RWPE2 (cell line): ENCODE measurements at places on chromosomes 16 and 17.

DNA sequence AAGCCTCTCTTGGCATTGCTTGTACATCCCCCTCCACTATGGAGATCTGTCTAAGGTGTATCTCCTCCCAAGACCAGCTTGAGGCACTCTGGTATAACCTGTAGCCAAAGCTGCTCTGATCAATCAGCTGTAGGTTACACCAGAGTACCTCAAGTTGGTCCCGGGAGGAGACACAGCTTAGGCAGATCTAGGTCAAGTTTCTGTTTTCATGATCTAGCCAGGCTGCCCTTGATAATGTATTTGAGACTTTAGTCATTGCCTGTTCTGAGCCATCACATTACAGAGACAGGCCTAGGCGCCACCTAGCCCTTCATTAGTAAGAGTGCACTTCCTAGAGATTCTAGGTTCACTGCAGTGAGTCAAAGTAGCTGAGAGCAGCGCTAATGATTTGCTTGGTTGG is 31.4 kb downstream of the ASGR1 start:
- DNase-seq = no peak

DNA sequence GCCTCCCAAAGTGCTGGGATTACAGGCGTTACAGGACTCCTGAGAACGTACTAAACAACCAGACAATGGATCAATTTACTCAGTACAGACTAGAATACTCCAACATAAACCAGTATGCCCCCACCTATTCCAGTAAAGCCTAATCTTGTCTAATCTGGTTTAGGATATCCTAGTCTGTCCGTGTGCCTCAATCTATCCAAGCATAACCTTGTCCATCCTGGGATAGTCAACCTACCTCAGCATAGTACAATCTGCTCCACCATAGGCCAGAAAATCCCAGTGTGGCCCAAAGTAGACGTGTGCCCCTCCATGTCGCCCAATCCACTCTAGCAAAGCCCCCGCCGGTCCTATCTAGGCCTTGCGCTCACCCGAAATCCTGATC is 625 bp downstream of the DVL2 start:
- no peak for DNase-seq

- DNase-seq = no peak
Observed at GRCh38 chr16:68951991-68952877, 108.9 kb downstream of the TANGO6 start.

GRCh38 chr16:86121374-86122010 is 222.5 kb downstream of the IRF8 start:
- no peak for DNase-seq

GRCh38 chr17:49383060-49383459 is 21.0 kb upstream of the ZNF652 start:
- no peak for DNase-seq

DNA sequence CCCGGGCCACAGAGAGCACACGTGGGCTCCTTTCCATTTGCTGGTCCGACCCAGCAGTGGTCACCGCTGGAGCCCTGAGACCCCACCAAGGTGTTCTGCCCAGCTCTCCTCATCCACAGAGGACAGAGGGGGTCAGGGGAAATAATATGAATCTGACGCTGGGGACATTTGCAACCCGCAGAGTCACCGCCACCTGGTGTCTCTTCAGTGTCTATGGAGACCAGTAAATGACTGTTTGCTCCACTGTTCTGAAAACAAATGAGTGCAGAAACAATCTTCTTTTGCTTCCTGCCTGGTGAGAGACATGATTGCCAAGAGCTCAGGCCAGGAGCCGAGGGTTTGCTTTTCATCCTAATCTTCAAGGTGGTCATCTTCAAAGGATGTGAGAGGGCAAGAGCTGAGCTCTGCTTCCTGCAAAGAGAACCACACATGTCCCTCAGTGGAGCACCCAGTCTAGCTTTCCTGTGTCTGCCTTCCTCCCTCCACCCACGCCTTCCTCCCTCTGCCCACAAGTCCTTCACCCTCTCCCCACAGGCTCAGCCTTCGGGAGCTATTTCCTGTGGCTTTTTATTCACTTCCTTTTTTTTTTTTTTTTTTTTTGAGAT is 14.7 kb upstream of the KLHDC4 start:
- no peak for DNase-seq

DNA sequence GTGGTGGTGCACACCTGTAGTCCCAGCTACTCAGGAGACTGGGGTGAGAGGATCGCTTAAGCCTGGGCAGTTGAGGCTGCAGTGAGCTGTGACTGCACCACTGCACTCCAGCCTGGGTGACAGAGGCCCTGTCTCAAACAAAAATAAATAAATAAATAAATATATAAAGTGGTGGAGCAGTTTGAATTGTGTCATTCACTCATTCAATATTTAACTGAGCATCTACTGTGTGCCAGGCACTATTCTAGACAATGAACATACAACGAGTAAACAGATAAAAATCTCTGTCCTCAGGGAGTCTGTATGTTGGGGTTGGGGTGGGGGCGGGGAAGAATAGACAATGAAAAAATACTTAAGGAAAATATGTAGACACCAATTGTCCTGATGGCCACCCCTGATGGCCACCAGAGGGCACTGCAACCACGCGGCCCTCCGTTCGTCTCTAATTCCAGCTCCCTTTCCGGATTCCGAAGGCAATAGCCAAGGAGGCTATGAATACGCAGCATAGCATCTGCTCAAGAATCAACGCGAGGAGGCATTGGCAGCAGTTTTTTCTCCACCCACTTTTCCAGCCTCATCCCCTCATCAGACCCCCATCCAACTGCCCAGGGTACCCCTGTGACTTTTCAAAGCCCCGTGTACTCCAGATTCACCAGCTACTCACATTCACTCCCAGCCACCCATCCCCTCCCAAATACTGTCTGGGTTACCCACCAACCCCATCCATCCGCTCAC is 21.4 kb downstream of the QPRT start:
- DNase-seq = no peak

- DNase-seq = no peak
Observed at GRCh38 chr16:1336619-1337018, 3.2 kb downstream of the BAIAP3 start.

GRCh38 chr17:49557312-49558024 is 18.2 kb upstream of the NXPH3 start:
- no peak for DNase-seq

DNA sequence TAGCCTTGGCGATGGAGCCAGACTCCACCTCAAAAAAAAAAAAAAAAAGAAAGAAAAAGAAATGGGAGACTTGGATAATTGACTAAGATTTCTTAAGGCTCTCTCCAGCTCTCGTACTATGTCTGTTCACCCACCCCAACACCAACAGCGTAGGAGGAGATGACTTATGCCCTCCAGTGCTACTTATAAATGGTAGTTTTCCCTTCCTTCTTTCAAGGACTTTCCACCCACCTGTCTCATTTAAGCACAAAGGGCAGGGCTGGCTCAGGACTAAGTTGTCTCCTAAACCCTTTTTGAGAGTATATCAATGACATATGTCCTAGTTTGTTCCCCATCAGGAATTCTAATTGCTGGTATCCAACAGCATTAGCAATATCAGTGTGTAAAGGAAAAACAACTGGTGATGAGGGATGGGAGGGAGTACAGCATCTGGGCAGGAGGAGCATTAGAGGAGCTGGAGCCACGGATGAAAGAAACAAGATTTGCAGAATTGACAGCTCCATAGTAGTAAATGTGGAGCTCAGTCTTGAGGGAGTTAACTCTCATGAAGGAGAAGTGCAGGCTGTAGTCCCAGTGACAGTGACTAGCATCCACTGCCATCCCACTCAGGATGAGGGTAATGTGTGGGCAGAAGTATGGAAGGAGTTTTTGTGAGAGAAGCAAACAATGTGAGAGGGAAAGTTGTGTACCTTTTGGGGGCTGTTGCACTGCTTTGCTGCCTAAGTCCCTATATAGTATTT is 17.2 kb downstream of the UBE2Z start:
- no peak for DNase-seq

DNA sequence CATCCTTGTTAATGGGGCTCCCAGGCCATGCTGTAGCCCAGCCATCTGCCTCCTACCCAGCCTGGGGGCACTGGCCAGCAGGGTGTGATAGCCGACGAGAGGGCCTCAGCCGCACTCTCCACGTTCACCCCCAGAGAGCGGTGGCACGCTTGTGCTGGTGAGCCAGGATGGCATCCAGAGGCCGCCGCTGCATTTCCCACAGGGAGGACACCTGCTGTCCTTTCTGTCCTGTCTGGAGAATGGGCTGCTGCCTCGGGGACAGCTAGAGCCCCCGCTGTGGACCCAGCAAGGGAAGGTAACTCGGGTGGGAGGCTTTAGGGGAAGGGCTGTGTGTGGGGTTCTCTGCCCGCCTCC is 27.4 kb downstream of the SGSM2 start:
- DNase-seq = peak; percentile 55

- no peak for DNase-seq
Observed at GRCh38 chr17:43216369-43216761, 4.7 kb downstream of the TMEM106A start.

DNA sequence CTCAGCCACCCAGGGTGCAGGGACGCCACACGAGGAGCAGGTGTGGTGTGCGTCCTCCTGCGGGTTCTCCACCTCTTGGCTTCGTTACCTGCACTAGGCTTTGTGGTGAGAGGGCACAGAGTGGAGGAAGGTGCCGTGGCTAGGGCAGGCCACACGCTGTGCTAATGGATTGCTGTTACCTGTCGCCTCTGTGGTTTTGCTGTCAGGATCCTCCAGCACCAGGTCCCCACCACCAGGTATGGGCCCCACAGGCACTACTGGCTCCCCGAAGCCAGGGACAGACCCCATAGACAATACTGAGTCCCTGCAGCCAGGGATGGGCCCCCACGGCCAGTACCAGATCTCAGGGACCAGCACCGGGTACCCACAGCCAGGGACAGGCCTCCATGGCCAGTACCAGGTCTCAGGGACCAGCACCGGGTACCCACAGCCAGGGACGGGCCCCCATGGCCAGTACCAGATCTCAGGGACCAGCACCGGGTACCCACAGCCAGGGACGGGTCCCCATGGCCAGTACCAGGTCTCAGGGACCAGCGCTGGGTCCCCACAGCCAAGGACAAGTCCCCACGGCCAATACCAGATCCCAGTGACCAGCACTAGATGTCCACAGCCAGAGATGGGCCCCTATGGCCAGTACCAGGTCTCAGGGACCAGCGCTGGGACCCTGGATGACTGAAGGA is 315.6 kb downstream of the SEC14L1 start:
- DNase-seq = no peak

DNA sequence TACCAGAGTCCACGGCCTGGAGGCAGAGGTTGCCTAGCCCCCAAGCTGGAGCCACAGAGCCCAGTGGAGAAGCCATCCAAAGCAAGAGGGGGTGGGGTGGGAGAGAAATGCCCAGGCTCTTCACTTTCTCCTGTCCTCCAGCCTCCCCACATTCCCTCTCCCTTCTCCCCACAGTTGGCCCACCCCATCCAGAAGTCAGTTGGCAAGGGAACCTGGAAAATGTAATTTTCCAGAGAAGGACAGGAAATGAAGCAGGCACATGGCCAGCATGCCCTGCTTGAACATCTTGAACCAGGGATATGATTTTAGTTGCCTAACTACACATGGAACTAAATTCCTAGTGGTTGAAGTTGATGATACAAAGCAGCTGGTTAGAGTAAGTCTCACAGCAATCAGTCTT is 73.3 kb upstream of the IRX6 start:
- DNase-seq = no peak

DNA sequence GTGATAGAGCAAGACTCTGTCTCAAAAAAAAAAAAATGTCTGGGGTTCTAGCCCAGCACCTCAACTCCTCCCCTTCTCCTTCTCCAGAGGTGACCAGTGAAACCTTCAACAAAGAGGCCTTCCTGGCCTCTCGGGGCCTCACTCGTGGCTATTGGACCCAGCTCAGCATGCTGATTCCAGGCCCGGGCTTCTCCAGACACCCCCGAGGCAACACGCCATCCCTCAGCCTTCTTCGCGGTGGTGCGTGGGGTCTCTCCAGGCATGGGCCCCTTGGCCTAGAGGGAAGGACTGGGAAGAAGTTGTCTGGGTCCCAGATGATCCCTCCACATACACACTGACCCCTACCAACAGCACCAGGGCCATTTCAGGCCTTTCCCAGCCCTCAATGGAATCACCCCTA is 3.5 kb upstream of the CXCL16 start:
- no peak for DNase-seq

DNA sequence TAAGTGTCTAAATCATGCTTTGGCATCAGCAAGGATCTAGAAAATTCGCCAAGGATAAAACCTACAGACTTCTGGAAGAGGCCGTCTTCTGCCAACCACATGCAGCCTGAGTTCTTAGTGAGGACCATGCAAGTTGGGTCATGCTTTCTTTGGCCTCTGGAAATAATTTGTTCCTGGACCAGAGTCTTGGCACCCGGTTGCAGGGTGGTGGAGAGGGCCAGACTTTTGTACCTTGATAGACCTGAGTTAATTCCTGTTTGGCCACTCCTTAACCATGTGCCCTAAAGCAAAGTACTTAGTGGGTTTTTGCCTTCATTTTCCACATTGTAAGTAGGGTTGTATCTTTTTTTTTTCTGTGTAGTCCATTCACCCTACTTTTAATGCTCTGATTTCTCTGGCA is 283.4 kb upstream of the IRX5 start:
- no peak for DNase-seq

DNA sequence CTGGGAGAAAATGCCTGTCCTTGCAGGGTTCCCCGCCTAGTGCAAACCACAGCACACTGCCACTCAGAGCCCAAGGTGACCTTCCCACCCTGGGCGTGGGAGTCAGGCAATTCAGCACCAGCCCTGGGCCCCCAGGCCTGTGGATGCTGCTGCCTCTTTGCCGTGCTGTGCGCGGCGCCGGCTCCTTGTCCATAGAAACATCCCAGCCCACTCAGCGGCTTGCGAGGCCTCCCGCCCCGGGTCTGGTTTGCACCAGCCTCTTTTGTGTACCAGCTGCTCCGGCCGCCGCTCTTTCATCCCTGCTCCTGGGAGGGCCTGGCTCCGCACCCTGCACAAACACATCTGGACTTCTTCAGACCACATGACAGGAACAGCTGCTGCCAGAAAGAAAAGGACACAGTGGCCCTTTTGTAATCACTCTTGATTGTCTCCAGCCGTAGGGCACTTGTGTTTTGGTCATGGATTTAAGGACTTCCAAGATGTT is 75.4 kb upstream of the SDK2 start:
- no peak for DNase-seq

GRCh38 chr17:62566996-62567578 is 60.4 kb upstream of the MRC2 start:
- no peak for DNase-seq

- no peak for DNase-seq
Observed at GRCh38 chr17:74601944-74602572, 10.0 kb upstream of the CD300LD start.

DNA sequence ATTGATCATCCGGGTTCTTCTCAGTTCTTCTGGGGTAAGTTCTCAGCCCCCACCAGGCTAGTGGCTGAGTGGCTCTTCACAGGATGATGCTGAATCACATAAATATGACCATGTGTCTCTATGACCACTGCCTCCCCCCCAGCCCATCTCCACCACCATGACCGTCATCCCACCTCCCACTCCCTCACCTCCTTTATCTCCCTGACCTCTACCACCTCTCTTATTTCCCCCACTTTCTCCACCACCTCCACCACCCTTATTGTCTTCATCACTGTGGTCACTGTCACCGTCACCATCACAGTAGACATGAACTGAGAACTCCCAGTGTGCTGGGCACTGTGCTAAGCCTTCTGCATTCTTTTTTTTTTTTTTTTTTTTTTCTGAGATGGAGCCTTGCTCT is 32.5 kb downstream of the RGS9 start:
- DNase-seq = no peak
